ENCODE measurements at places on chromosomes 13 and 19. TPM values are rescaled to one million over a fixed set of nuclear protein-coding genes. Genes with fewer than 3 reads are reported as not detected.

AP1M2 gene
- 9.0 TPM for total RNA-seq

DNA sequence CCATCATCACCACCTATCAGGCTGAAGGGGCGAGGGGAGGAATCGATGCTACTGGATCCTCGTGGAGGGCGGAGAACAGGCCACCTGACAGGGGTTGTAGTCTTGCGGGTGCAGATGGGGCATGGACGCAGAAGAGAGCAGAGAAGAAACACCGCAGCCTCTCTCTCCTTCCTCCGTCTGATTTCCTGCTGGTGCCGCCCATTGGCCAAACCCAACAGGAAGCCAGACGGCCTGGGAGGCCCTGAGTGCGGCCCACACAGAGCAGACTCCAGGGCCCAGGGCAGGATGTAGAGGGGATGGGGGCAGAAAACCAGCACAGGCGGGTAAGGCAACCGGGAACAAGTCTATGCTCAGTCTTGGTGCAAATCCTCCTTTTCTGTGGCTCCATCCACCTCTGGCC is 15.4 kb downstream of the CEBPA start:
- no peak for DNase-seq

- DNase-seq, result no peak
Measured at GRCh38 chr13:33167491-33167890, 118.1 kb downstream of the STARD13 start.

GRCh38 chr13:98442391-98443230 is 134.3 kb downstream of the STK24 start:
- no peak for DNase-seq

All from M059J (cell line).